ENCODE measurements at places on chromosomes 6 and 20. TPM values are rescaled to one million over a fixed set of nuclear protein-coding genes. Genes with fewer than 3 reads are reported as not detected.

MTFR2 gene
- 3.6 TPM for total RNA-seq

DDO gene
- total RNA-seq: 4.9 TPM

AVP gene
- total RNA-seq: not detected

- H3K4me3 ChIP-seq: no peak overlapping the region
- no peaks in the 10 kb centered on the region for H3K4me1 ChIP-seq
- H3K36me3 ChIP-seq: no peaks in the 10 kb centered on the region
- H3K27me3 ChIP-seq: no peaks in the 10 kb centered on the region
- H3K27ac ChIP-seq: no peak overlapping the region
- DNase-seq: no peak
Observed at GRCh38 chr6:124273701-124274100, 470.0 kb downstream of the NKAIN2 start.

DNA sequence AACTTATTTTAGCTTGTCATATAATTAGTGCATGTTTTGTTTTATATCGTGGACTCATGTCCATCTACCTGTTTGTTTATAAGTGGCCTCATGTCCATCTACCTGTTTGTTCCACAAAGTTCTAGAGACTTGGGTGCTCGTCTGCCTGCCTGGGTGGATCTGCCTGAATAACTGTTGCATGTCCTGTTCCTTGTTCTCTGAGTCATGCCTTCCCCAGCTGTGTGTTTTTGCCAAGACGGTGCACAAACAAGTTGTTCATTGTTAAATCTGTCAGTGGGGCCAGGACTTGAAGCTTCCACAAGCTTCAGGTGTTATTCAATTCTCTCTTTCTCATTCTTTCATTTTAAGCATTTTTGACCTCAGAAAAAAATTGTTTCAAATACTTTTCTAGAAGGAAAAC, 358.0 kb upstream of the CITED2 start:
- no peaks in the 10 kb centered on the region for H3K27me3 ChIP-seq
- H3K27ac ChIP-seq: no peak overlapping the region
- DNase-seq: no peak
- no peak overlapping the region for H3K4me3 ChIP-seq

Measured in liver (tissue), 10 donors.